ENCODE measurements at places on chromosomes 3 and 15.

DNA sequence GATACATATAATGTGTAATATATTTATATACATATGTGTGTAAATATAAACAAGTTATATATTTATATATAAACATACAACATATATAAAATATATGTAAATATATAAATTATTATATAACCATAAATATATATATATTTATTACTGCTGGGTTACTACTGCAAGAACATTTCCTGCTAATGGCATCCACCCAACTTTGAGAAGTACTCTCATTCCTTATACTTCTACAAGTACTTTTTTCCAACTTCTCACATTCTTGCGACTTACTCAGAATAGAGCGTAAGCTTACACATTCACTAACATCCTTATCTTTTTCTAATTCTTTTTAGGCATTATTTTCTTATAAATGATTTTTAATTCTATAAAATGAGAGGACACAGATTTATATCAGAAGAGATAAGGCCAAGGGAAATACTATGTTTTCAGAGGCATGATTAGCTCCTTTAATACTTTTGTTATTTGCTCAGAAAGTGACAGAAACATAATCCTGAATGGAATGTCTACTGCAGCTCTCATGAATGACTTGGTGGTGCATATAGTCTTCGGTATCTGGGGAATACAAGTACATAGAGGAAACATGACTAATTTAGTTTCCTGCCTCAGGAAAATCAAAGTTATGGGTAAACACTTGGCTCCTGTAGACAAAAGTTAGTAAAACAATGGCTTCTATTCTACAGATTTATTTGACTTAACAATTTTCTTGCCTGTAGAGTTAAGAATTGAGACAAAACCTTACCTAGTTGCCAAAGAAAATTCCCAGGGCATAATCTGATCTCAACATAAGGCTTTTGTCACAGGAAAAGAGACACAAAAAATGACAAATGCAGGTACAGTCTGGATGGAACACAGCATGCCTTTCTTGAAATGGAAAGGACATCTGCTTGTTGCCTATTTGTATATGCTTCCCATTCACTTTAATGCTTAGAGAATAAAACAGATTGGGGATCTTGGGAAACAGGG is 453.9 kb downstream of the SQOR start:
- no peak for DNase-seq

DNA sequence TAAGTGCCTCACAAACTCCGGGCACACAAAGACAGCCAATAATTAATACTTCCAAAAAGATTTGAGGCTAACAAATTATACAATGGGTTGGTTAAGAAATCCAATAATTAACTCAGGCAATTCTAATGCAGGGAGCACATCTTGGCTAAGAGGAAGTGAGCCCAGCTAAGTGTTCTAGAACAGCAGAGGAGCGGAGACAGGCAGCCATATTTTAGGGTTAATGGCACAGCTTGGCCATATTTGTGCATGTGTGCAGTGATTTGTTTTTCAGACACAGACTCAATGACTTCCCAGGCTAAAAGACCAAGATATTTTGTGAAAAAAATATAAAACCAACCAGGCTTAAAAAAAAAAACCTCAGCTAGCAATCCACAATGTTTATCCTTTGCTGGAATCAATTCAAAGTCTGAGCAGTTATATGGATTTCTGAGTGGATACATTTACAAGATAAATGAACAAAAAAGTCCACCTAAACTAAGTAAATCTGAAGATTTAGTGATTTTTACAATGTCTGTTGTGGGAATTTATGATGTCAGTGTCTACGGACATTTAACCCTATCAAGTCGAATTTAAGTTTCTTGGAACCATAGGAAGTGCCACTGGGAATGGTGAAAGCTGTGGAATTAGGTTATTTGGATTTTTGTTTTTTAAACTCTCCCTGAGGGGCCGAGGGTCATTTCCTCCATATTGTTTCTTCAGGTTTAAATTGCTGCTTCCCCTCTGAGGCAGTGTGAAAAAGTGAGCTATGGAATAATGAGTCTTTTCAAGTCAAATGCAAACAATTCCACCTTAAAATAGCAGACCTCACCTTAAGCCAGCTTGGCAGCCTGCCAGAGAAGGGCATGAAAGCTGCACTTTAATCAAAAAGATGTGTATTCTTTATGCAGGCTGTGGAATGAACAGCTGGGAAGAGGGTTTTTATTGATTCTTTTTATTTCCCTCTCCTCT is 413.7 kb upstream of the TBL1XR1 start:
- DNase-seq: no peak

GRCh38 chr3:143600756-143601718 is 247.2 kb downstream of the SLC9A9 start:
- DNase-seq: peak; percentile 48

- DNase-seq: peak; percentile 36
Measured at GRCh38 chr3:144487011-144487410, 515.4 kb downstream of the DIPK2A start.

GRCh38 chr3:176633511-176633910 is 563.8 kb downstream of the TBL1XR1 start:
- DNase-seq: no peak

GRCh38 chr3:3068358-3068881 is 41.8 kb downstream of the IL5RA start:
- DNase-seq: no peak

All from hematopoietic multipotent progenitor cell treated with erythropoietin and hydrocortisone succinate and interleukin-3 and kit ligand, for 4 days (in vitro differentiated cells).